Esophagus muscularis mucosa (tissue), 4 donors: ENCODE measurements at places on chromosomes 2 and 18. TPM values are rescaled to one million over a fixed set of nuclear protein-coding genes. Genes with fewer than 3 reads are reported as not detected.

GRCh38 chr2:55860832-55861231 lies 62.8 kb downstream of the EFEMP1 start:
- no peak for DNase-seq

DNA sequence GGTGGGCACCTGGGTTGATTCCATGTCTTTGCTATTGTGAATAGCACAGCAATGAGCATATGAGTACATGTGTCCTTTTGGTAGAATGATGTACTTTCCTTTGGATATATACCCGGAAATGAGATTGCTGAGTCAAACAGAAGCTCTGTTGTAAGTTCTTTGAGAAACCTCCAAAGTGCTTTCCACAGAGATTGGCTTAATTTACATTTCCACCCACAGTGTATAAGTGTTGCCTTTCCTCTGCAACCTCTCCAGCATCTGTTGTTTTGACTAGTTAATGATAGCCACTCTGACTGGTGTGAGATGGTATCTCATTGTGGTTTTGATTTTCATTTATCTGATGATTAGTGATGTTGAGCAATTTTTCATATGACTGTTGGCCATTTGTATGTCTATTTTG lies 194.8 kb downstream of the ZNF804A start:
- no peak for DNase-seq

DNA sequence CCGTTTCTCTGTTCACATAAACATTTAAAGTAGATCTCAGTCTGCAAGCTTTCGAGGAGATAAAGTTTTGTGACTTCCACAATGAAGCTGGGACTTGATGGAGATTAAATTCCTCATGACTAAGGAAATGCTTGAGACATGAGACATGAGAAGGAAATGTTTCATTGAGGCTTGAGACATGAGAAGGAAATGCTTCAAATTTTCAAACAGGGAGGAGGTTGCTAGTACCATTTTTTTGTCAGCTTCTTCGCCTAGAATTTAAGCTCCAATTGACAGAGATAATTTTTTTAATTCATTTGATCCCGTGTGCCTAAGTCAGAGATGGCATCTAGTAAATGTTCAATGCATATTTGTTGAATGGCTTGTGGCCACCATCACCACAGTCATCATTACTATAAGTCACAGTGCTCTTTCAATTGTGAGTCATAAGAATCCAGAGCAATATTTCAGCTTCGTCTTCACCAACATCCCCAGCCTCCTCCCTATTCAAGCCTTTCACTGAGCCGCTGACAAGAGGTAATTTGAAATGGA lies 543 bp upstream of the MARCHF4 start:
- DNase-seq, result no peak

- DNase-seq, result no peak
Measured at GRCh38 chr2:153509133-153509532, 30.6 kb upstream of the RPRM start.

RAX gene
- total RNA-seq, result not detected

HES6 gene
- total RNA-seq, result 17.0 TPM
